ENCODE measurements at places on chromosomes 11 and 22. TPM values are rescaled to one million over a fixed set of nuclear protein-coding genes. Genes with fewer than 3 reads are reported as not detected.

GRCh38 chr22:25697181-25697664 is 44.8 kb upstream of the MYO18B start:
- DNase-seq: no peak

DNA sequence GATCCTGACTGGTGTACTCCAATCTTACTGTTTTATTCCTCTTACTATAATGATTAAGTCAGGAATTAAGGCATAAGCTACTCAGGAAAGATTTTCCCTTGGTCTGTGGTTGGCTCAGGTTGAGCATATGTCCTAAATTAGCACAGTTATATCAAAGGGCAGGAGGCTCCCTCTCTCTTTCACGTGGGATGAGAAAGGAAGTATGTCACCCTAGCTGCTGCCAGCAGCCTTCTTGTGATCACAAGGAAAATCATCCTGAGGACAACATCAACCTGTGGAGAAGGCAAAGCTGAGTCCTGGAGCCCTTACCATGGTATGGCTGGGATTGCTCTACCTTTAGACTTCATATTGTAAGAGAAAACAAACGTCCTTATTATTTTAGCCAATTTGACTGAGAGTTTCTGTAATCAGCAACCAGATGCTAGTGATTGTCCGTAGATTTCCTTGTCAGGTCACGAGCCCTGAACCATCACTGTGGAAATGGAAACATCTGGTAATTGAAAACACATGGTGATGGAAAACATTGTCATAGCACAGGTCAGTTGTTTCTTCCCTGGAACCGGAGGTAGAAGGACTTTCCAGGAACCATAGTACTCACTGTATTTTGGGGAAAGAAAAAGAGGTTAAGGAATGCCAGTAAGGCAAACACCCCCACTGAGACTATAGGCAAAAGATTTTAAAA is 40.6 kb upstream of the DEUP1 start:
- no peak for DNase-seq

DNA sequence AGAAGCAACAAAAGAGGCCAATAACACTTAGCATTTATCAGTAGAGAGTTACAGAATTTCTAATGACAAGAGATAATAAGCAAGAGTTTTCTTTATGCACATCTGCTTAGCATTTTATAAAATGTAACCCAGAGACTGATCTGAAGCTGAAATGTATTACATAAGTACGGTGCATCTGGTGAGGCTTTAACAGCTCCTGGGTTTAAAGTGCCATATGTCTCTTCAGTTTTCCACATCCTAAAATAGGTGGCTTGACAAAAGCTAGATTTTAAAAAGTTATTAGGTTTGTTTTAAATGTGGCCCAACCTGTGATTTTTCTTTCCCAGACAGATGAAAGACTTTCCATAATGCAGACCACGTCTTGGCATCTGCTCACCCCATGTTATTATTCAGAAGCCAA is 620.7 kb upstream of the ARHGAP42 start:
- DNase-seq: no peak

Gene CHST1
- total RNA-seq: not detected

DNA sequence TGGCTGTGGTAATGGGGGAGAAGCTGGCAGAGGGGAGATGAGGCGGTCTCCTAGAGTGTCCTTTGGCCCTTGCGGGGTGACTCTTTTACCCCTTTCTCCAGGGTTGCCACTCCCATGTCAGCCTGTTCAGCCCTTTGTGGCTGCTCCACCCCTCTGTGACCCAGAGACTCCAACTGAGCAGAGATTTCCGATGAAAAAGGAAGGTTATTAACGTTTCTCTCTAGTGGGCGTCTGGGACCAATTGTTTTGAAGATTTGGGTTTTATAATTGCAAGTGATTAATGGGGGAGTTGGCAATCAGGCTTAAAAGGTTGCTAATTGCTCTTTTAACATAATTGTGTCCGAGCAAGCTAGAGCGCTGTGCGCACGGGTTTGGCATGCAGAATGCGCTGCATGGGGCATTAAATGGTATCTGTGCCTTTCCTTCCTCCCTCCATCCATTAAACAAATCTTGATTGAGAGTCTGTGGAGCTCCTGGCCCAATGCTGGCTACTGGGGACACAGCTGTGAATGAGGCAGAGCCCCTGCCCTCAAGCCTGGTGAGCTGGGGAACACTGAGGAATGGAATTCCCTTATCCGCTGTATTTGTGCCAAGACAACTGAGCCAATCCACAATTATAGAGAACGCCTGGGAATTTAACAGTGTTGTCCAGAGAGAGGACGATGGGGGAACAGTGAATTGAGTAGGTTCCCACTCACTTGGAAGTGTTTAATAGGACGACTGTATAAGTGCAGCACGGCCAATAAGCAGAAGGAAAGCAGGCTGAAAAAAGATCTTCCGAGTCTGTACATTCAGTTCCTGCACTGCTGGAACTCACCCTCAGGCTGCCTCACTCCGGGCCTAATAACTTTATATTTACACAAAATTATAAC is 295.9 kb downstream of the MIAT start:
- no peak for DNase-seq

DNA sequence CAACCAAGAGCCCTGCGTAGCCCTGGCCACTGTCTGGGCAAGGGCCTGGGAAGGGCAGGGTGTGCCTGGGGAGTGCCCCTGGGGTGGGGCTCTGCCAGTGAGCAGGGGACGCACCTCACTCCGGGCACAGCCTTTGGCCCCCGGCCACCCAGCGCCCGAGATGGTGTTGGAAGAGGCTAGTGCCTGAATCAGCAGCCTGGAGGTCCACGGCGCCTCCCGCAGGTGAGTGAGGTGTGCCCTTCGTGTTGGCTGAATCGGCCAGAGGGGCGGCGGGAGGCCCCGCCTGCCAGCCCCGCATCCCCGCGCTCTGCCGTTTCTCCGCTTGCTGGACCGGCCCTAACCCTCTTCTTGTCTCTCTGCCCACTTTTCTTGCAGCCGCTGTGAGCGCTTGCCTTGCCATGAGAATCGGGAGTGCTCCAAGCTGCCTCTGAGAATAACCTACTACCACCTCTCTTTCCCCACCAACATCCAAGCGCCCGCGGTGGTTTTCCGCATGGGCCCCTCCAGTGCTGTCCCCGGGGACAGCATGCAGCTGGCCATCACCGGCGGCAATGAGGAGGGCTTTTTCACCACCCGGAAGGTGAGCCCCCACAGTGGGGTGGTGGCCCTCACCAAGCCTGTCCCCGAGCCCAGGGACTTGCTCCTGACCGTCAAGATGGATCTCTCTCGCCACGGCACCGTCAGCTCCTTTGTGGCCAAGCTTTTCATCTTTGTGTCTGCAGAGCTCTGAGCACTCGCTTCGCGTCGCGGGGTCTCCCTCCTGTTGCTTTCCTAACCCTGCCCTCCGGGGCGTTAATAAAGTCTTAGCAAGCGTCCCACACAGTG is 60.1 kb downstream of the FBLN1 start:
- no peak for DNase-seq

Gene LARGE2
- 93.1 TPM for total RNA-seq

Gene ARL2
- 44.4 TPM for total RNA-seq

DNA sequence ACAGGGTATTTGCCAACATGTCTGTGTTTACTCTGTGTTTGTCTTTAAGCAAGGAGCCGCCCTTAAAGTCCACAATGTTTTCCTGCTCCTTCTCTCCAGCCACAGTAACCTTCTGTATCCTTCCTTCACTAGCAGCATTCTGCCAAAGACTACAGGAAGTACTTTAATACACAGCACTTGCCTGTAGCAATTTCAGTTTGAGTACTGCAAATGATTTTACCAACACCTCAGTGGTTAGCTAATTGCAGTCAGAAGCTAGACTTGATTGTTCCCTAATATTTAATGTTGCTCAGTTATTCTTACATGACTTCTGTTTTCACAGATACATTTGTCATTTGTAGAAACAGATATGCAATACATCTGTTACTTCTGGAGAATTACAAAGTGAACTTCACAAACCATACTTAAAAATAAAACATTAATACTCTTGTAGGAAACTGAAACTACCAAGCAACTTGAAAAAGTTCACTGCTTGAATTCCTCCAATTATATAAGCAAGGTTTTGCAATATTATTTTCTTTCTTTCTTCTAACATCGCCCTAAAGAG is 69.1 kb downstream of the FCHSD2 start:
- peak; percentile 47 for DNase-seq

- DNase-seq: no peak
Measured at GRCh38 chr22:19571207-19571795, 47.1 kb upstream of the CLDN5 start.

GRCh38 chr11:112999520-112999919 is 38.3 kb downstream of the NCAM1 start:
- no peak for DNase-seq

DNA sequence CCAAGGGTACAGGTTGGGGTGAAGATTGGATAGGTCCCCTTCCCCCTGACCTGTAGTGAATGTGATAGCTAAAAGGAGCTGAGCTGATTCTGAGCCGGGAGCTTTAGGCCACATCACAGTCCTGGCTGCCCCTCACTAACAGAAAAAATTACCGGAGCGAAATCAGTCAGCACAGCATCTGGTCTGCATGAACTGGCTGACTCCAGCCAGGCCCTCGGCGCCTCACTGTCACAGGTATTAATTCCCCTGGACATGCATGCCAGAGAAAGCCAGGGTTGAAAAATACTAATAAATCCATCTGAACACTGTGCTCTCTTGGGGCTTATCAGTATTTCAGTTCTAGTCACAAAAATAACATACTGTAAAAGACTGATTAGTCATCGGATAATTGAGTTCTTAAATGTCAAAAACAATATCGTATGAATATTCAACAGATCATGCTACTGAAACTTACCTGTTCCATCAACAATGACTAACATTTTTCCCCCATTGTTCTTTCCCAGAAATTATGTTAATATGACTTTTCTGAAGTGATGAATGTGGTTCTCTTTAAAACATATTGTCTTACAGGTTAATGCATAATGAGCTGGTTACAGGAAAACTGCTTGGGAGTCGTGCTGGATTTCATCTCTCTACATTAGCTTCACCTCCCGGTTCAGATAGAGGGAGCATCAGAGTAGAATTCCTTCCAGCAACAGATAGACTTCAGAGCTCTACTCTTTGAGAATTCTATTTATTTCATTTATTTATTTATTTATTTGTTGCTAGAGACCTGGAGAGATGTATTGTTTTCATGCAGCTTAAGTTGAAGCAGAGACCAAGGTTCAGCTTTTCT is 387.7 kb downstream of the NXPE2 start:
- DNase-seq: no peak

Gene MS4A6E
- not detected for total RNA-seq

DNA sequence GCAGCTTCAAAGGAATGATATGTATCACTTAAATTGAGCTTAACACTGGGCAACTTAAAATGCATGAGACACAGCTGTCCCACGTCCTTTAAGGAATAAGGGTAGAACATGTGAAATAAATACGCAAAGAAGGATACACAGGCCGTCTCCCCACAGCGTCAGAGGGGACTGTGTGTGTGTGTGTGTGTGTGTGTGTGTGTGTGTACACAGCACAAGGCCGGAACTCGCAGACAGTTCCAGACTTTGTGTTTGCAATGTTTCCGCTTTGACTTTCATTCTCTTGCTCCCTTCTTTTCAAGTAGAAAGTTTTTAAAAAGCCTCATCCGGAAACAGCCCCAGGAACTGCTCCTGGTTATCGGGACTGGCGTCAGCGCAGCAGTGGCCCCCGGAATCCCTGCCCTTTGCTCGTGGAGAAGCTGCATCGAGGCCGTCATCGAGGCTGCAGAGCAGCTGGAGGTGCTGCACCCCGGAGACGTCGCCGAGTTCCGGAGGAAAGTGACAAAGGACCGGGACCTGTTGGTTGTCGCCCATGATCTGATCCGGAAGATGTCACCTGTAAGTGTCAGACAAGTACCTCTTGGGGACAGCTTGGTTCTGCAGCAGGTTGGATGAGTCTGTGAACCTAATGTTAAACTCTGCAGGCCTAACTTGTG is 13.3 kb downstream of the FAM118A start:
- no peak for DNase-seq

- no peak for DNase-seq
Measured at GRCh38 chr11:2209370-2209801, 37.8 kb upstream of the TH start.

Gene PVALB
- not detected for total RNA-seq

DNA sequence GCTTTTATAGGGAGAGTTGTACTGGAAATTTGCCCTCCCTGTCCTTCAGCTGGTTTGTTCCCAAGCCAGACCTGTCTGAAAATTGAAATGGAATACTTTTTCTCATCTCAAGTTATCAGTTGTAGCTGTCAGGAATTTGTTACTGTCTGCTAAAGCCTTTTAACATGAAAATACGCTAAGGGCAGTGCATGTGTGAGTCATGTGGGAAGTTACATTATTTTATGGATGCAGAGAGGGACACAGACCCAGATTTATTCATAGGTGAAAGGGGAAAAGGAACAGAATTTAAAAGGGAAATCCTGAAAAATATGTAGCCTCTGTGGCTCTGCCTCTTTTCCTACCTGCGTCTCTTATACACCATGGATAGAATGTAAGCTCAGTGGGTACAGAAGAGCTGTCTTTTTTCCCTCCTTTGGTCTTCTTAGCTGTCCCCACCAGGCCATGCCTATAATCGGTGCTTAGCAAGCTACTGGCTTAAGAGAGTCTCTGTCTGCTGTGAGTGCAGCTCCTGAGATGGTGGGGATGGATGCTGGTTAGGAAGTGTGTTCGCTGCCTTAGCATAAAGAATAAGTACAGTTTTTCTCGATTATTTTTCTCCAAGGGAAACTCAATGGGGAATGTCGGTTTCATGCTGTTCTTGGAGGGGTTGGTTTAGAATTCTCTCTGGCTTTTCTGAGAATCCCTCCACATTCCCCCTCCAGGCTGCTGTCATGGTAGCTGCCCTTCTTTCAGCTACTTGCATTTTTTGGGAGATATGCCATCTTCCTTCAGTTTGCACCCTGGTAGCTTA is 166.8 kb downstream of the TEAD1 start:
- DNase-seq: no peak

DNA sequence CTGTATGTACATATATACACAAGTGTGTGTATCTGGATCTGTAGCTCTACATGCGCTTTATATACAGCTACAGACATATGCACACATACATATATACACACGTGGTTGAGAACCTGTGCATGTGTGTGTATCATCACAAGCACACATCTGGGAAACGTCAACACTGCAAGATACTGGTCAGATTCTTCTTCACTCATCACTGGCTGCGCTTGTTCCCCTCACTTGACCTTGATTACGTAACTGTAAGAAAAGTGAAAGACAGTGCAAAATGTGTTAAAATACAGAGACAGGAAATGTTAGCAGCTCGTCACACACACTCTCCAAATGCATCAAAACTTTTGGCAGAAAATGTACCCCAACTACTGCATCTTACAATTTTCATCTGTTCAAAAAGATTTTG is 51.9 kb upstream of the MN1 start:
- no peak for DNase-seq

GRCh38 chr11:12212174-12212820 is 101.9 kb downstream of the MICAL2 start:
- no peak for DNase-seq

DNA sequence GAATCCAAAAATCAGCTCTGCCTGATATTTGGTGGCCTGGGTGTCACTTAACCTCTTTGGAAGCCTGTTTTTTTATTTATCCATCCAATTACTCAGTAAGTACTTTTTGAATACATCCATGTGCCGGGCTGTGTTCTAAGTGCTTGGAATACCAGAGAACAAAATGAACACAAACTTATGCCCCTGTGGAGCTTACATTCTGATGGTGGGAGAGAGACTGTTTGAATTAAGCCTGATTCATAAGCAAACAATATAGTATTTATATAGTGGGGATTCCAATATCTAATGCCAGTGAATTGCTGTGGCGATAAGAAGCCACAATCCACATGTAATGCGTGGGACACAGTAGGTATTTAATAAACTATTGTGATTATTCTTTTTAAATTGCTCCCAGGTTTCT is 19.4 kb downstream of the KCNJ5 start:
- DNase-seq: no peak

Gene PPFIBP2
- 202 TPM for total RNA-seq

Gene IGLL1
- total RNA-seq: not detected

GRCh38 chr22:23072911-23073491 is 2.7 kb downstream of the GNAZ start:
- no peak for DNase-seq
